ENCODE measurements at places on chromosomes 7 and 10.

DNA sequence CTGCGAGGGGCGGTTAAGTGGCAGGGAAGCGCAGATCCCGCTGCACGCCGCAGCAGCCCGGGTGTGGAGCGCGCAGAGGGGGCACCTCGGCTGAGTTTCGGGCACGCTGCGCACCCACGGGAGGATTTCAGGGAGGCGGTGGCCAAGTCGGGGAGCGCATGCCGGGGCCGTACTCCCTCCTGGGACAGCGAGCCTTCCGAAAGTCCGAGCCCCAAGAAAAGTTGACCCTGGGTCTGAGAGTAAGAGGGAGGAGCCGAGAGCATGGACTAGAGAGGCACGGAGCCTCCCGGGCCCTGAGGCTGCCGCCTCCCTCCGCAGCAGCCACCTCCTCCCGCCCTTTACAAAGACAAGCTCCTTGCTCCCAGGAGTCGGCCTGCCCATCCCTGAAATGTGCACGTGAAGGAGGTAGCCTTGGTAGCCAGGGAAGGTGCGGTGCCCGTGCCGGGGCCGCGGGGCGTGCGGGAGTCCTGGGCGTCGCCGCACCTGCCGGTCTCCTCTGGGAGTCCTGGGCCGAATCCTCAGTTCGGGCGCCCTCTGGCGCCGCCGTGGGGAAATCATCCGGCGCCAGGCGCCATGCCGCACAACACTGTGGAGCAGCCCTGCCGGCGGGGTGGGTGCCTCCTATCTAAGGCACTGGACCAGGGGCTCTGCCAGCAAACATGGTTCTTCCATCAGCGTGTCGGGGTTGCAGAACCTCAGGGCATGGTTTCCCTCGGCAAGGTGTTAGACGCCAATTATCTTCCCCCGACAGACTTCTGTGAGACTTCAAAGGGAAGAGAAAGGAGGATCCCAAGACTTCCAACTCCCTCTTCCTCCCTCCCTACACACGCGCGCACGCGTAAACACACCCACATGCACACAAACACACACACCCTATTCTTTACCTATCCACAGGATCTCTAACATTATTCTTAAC is 104.0 kb downstream of the TRIL start:
- peak; percentile 65 for DNase-seq

DNA sequence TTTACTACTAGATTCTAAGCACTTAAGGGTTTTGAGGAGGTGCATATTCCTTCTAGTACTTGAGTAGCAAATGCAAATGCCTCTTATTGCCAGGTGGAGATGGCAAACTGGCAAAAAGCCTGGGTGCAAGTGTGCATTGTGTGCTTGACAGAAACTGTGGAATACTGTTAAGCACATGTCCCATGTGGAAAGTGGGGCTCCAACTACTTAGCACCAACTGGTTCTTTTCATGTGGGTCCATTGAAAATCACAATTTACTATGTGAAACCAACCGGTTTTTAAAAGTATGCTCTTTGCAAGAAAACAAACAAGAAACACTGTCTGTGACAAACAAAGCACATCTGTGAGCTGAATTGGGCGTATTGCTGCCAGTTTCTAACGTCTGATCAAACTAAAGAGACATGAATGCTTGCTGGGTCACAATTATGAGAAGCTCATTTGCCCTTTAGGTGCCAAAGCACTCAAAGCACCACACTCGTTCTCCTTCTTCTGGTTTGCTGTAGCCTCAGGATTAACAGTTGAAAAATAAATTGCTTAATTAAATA is 197.4 kb downstream of the SEMA3E start:
- DNase-seq: no peak

- DNase-seq: no peak
Measured at GRCh38 chr10:36053271-36053670, 411.2 kb upstream of the FZD8 start.

GRCh38 chr7:16999541-17000267 is 117.9 kb upstream of the AGR3 start:
- no peak for DNase-seq

DNA sequence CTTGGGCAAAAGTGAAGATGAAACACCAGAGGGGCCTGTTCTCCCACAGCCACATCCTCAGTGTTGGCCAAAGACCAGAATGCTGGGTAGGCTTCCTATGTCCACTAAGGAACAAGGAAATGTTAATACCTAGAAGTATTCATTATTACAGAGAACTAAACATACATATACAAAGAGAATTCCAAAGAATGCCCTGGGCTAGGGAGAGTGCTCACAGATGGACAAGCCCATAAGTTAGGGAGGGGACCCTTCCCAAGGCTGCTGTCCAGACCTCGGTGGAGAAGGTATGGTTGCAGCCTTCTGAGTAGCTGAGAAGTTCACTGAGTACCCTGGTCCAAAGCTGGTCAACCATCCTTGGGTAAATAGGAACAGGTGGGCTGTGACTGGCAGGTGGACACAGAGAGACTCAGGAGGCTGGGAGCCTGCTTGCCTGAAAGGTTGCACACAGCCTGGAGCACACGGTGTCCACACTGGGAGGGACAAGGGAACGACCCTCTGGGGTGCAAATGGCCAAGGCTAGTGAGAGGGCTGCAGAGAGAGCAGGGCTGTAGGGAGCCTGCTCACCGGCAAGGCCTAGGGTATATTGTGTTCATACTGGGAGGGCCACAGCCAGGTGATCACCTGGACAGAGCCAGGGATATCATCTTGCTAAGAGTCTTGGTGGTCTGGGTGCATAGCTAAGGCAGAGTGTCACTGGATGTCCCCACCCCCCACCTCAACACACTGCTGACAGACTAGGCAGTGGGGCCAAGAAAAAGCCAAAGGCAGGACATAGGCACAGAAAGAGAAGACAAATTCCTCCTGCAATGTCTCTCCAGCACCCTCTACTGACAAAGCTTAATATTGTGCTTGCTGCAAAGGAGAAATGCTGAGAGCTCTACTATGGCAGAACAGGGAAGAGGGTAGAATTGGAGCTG is 40.3 kb downstream of the CPVL start:
- DNase-seq: peak; percentile 68
